ENCODE measurements at places on chromosomes 16 and 17.

GRCh38 chr16:1470481-1471251 is 4.2 kb downstream of the CLCN7 start:
- no peak for DNase-seq

DNA sequence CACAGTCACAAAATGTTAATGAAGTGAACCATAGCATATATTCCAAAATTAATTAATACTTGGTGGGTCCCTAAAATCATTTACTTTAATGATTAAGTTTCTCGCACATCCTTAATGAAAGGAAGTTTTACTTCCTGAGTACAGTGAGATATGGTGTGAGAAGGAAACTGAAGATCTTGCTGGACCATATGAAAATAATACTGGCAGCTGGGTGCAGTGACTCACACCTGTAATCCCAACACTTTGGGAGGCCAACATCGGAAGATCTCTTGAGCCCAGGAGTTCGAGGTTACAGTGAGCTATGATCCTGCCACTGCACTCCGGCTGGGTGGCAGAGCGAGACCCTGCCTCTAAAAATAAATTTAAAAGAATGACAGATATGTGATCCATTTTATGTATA is 62.5 kb downstream of the ABCA8 start:
- DNase-seq = no peak

DNA sequence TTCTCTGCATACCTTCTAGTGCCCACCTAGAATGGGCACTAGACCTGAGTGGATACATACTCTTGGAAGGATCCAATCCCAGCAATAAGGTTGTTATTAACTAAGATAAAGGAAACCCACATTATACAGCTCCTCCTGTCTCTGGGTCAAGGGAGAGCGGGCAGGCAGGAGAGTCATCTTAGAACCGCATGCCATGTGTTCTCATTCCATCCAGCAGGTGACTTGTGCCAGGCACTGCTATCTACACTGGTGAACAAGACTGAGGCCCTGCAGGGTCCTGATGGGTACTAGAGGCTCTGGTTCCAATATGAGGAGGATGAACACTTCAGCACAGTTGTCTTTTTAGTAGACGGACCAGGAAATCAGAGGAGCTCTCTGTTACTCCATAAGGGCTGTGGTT is 5.9 kb upstream of the CD300H start:
- DNase-seq = no peak

DNA sequence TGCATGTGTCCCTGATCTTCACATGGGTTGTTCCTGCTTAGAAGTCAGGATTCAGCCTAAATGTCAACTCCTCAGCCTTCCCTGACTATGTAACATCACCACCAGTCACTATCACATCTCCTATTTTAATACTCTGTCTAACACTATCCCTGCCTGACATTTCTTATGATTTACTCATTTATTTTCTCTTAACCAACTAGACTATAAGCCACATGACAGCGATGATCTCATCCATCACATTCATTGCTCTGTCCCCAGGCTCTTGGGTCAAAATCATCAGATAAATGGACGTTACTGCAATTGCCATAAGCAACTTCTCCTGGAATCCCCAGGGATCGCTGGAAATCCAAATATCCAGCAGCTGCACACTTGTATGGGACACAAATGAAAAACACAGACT is 15.7 kb downstream of the CDRT4 start:
- DNase-seq = no peak

DNA sequence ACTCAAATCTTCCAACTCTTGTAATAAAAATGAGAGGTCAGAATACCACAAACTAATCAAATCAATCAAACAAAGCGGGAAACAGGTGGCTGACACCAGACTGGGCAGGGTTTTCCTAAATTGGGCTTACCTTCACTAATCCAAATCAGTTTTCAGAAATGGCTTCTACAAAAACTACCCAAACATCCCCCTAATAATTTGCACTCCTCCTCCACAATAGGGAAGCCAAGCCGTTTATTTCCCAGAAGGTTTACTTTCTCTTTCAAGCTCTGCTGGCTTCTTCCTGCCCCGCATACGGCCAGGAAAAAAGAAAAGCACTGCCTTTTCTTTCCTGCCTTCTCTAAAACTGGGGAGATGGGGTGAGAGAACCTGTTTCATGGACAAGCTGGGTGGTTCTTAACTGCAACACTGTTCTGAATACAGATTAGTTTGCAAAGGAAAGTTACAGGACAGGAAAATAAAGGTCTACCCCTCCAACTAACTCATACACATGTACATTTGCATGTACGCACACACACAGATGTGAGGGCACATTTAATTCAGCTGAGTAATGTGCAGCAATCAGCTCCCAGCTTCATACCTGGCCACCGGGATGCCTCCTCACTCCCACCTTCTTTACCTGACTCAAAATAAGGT is 9.2 kb downstream of the STAT3 start:
- peak; percentile 11 for DNase-seq

DNA sequence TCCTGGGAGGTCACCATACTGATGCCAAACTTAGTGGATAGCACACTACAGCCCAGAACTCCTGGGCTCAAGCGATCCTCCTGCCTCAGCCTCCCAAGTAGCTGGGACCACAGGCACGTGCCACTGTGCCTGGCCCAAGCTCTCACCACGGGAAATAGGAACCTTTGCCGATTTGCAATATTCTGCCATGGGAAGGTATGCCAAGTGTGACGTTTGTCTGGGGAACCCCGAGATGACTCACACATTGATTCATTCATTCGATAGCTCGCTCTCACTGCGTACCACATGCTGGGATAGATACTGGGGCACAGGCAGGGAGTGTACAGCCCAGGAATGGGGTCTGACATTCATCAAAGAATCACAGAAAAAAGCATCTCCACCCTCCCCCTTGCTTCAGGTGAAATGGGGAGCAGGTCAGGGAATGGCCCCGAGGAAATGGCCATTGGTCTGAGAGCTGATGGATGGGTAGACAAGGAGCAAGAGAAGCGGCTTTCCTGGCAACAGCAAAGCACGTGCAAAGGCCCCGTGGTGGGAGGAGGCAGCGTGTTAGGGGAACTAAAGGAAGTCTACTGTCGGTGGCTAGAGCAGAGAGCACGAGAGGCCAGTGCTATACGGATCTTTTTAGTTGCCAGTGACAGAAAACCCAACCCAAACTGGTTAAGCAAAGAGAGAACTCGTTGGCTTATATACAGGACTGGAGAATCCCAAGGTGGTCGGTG is 44.1 kb downstream of the DNAH17 start:
- DNase-seq = no peak

DNA sequence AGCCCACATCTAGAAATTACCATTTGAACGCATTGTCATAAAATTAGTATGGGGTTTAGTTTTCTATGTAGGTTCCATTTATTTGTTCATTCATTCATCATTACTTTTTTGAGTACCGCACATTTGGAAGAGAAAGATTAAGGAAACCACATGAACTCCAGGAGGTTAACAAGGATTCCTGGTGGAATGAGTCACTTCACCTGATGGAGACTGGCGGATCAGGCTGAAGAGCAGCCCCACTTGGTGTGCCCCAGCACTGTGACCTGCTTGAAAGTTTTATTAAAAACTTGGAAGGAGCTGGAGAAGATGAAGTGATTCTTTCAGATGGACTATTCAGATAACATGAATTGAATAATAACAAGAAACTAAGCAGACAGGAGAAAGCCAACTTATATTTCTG is 293.6 kb upstream of the CDH11 start:
- DNase-seq = no peak

DNA sequence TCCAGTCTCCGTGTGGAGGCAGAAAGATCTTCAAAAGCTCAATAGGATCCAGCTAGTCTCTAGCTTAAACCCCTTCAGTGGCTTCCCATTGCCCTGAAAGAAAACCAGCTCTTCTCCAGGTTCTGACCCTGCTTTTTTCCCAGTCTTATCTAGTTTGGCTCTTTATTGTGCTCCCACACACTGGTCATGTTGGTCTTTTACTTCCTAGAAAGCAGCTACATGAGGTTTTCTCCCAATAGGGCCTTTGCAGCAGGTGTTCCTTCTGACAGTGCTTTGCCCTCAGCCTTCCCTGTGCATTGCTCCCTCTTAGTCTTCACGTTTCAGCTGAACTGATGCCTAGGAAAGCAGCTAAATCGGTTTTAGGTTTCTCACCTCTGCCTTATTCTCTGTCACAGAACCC is 21.7 kb upstream of the ABCA3 start:
- DNase-seq = no peak

GRCh38 chr17:19755821-19756510 is 7.9 kb upstream of the ALDH3A1 start:
- no peak for DNase-seq

- no peak for DNase-seq
Measured at GRCh38 chr16:23206986-23207385, 24.4 kb downstream of the SCNN1G start.

DNA sequence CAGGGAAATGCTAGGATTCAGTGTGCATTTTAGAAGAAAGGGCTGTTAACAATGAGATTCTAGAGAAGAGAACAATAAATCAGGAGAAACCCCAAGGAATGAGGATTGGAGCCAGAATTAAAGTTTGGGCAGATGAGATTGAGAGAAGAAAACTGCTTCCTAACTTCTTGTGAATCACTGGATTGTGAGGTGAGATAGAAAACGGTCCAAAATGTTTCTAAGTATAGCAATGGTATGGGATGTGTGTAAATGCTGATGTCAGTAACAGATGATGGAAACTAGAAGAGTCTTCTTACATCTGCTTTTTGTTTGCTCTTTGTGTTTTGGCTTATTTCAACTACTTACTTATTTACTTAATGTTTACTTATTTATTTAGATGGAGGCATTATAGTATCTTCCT is 123.0 kb downstream of the KCNJ2 start:
- DNase-seq = no peak

DNA sequence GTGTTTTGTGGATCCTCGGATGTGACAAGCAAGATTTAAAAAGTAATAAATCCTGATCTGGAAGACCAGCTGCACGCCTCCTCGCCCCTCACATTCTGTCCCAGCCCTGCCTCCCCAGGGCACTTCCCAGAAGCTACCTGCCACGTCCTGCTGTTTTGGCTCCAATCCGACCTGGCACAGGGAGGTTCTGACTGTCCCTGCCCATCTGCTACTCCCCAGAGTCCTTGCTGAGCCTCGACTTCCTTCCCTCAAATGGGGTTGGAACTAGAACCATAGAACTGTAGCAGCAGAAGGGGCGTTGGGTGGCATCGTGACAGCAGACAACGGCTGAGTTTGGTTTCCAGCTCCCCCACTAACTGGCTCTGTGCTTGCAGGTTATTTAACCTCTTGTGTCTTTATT is 71.7 kb downstream of the RPH3AL start:
- no peak for DNase-seq

DNA sequence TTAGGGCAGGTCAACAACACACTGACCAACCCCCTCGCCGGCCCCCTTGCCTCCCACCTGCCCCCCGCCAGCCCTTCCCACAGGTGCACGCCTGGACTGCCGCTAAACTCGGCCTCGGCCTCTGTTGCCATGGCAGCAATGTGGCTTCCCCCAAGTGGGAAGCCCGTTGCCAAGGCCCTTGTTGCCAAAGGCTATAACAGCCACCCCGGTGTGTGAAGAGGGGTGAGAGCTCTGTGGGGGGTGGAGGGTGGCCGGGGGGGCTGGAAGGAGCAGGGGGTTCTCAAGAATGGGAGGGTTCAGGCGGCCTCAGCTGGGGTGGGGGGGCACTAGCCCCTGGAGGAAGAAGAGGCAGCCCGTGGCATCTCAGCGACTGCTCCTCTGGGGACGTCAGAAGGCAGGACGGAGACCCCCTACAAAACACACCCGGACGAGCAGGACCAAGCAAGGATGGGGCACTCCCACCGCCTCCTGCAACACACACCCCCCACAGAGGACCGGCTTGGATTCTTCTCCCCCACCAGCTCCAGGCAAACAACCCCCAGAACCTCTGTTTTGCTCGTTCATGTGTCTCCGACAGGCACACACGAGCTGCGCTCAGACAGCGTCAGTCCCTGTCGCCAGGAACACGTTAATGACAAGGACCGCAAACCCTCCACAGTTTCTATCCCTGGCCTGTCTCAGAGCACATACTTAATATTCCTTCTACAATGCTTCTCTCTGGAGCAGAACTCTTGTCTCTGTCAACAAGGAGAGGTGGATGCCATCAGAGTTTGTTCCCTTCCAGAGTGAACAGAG is 55.7 kb downstream of the ABR start:
- DNase-seq = no peak

Measured in CD4-positive, alpha-beta T cell treated with Interleukin-2 at 100 ng/mL for 4 hours (primary cell).